ENCODE measurements at places on chromosomes 13 and 19.

GRCh38 chr19:49863254-49863934, 4.0 kb downstream of the PNKP start:
- DNase-seq = no peak

- no peak for DNase-seq
Observed at GRCh38 chr13:99693852-99694611, 192.8 kb downstream of the TM9SF2 start.

- DNase-seq = peak; percentile 68
Observed at GRCh38 chr19:1592024-1592754, 476 bp downstream of the MBD3 start.

DNA sequence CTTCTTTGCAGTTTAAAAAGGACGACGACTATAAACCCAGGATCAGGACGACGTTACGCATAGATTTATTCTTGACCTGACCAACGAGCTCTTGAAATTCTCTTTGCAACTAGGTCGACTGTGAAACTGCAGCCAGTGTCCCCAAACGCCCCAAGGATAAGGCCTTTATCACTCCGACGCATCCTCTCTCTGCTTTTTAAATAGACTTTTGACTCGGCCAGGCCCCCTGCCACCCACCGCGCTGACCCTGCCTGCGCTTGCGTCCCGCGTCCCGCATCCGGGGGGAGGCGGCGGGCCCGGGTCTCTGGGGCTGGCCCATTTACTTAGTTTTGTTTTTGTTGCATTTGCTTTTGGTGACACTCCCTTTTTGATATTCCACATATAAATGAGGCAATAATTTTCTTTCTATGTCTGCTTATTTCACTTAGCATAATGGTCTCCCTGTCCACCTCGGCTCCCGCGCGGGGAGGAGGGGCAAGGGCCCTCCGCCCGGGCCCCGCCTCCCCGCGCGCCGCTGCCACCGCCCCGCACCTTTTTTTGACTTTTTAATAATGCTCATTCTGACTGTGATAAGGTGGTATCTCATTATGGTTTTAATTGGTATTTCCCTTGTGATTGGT, 17.4 kb downstream of the RB1 start:
- DNase-seq = no peak
